Chondrocyte (in vitro differentiated cells): ENCODE measurements at places on chromosomes 6 and 20. TPM values are rescaled to one million over a fixed set of nuclear protein-coding genes. Genes with fewer than 3 reads are reported as not detected.

- DNase-seq: no peak
Measured at GRCh38 chr6:13666194-13667105, 45.2 kb downstream of the RANBP9 start.

Gene NMBR
- not detected in 3 replicates for total RNA-seq

DNA sequence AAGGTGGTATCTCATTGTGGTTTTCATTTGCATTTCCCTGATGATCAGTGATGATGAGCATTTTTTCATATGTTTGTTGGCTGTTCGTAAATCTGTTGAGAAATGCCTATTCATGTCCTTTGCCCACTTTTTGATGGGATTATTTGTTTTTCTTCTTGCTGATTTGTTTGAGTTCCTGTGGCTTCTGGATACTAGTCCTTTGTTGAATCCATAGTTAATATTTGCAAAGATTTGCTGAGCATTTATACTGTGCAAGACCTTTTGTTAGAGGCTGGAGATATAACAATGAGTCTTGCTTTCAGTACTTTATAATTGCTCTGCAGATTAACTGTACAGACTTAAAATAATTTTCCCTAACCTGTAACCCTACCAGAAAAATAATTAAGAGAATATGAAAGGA lies 35.6 kb downstream of the PDE7B start:
- no peak for DNase-seq

Gene ZNF165
- 0.25 to 0.39 TPM (median 0.26 TPM) in 3 replicates for total RNA-seq

DNA sequence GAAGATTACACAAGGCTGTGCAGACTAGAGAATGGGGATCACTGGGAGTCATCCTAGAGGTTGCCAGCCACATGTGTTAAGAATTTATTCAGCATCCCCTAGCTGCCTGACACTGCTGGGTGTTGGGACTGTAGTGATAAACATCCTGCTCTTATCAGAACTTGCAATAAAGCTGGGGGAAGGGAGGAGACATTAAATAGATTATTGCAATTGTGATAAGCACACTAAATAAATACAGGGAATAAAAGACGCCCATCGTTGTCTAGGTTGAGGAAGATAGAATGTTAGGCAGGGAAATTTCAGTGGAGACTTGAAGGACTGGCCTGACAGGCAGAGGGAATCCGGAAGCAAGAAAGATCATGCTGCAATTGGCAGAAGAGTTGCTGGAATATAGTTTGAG lies 33.2 kb upstream of the TRAM2 start:
- no peak for DNase-seq

- no peak for DNase-seq
Measured at GRCh38 chr6:155495011-155495768, 39.6 kb upstream of the NOX3 start.

DNA sequence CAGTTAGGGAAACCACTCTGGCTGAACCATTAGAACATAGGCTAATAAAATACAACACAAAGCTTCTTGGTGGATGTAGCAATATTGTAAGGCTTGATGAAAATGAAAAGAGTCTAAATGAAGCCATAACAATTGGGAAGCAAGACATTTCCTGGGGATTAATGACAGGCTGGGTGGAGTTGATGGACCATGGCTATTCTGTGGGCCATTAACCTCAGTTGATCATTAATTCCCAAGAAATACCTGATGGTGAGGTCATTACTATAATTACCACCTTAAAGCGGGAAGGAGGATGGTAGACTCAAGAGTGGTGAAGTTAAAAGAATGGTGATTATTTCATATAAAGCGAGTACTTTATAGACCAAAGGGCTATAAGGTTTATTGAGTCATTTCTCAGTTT lies 455.8 kb upstream of the MAP3K7 start:
- no peak for DNase-seq

Gene SH3BGRL2
- total RNA-seq: 2.7 to 2.9 TPM (median 2.8 TPM) in 3 replicates

DNA sequence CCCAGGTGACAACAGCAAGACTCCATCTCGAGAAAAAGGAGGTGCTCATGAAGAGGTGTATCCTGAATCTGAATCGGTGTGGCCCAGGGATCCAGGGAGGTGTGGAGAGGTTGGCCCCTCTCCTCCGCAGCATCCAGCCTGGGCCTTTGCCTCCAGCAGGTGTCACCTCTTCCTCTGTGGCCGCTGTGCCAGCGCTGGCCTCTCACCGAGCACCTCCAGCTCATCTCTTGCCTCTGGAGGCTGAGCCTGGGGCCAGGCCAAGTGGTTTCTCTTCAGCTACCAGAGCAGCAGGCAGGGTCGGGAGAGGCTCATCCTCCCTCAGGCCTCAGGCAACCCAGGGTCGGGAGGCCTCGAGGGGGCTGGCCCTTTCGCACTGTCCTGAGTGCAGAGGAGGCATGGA lies 1.2 kb upstream of the COL20A1 start:
- DNase-seq: no peak

- DNase-seq: no peak
Measured at GRCh38 chr6:16064671-16065072, 64.2 kb upstream of the MYLIP start.

DNA sequence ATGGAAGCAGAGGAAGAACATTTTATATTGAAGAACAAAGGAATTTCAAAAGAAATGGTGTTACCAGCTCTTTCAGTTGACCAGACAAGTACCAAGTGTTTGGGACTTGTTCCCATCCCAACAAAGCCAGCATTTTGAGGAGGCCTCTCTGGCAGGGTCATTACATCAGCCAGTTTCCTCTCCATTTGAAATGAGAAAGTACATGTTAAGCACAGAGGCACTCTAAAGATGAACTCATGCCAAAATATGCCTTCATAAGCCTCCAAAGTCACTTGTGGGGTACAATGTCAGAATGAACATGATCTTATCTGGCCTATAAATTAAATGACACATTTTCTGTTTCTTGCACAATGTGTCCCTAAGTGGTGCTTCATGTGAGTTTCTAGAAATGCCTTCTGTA lies 223.9 kb downstream of the PRL start:
- no peak for DNase-seq

DNA sequence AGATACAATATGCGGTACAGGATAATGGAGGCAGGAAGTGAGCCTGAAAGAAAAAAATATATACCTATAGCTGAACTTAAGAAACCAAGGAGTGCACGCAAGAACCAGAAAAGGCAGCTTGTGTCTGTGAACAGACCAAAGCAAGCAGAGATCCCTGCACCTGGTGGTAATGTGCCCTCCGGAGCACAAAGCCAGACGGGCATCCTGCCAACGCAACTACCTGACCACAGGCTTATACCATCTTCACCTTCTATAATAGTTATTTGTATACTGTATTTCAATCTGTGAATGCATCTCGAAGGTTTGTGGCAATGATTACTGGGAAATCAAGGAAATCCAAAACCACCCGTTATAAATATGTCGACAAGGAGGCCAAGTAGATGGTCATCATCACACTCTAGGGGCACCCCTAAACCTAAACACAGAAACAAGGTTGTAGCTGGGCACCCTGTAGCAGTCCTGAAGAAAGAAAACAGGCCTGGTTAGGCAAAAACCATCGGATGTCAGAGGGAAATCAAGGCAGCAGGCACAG lies 801 bp downstream of the FBXL4 start:
- no peak for DNase-seq

GRCh38 chr6:15305909-15306308 lies 60.0 kb downstream of the JARID2 start:
- DNase-seq: no peak

Gene COX4I2
- total RNA-seq: not detected in 3 replicates

DNA sequence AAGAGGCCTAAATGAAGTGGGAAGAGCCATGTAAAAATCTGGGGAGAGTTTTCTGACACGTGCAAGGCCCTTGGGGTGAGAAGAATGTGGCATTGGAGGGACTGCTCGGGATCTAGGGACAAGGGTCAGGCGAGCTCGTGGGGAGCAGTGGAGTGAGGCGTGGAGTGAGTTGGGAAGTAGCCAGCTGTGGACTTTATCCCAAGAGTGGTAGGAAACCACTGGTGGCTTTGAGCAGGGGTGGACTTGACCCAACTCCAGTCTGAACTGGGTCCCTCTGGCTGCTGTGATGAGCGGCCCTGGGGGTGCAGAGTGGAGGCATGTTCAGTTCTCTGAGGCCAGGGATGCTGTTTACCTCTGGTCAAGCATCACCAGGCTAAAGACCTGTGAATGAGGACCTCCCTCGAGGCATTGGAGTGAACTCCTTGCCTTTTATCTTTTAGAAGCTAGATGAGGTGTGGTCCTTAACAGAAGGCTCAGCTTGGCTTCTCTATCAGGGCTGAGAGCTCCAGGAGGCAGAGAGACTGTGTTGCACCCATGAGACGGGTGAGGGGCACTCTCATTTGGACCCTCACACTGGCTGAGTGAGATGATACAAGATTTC lies 20.6 kb downstream of the SLC22A1 start:
- no peak for DNase-seq

GRCh38 chr20:46243707-46244628 lies 64.3 kb downstream of the CDH22 start:
- no peak for DNase-seq

DNA sequence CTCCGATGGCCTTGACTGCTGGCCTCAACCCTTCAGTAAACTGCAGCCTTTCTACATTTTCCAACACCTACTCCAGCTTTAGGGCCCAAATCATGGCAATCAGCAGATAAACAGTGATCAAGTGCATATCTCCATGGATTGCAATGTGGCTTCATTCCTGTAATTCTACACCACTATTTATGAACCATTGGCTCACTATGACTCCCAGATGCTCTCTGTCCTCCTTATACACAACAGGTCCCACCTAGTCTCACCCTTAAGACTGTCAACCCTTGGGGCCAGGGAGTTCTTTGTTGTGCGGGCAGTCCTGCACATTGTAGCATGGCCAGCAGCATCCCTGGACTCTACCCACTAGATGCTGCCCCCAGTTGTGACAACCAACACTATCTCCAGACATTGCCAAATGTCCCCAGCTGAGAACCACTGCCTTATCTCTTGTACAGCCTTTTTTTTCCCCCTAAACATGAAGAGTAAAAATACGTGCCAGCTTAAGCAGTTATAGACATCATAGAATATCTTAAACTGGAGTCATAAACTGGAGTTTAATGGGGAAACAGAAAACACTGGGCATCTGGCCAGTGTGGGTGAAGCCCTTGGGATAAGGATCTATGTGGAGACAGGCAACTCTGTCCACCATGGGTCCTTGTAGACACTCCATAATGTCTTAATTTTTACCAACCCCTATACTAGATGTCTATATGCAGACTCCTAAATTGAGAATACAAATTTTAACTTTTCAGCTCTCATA lies 21.1 kb downstream of the MRPL14 start:
- DNase-seq: no peak

- DNase-seq: no peak
Measured at GRCh38 chr6:46989398-46989797, 52.7 kb downstream of the ADGRF1 start.

Gene PTGIS
- total RNA-seq: 88.7 to 165 TPM (median 91.5 TPM) in 3 replicates

DNA sequence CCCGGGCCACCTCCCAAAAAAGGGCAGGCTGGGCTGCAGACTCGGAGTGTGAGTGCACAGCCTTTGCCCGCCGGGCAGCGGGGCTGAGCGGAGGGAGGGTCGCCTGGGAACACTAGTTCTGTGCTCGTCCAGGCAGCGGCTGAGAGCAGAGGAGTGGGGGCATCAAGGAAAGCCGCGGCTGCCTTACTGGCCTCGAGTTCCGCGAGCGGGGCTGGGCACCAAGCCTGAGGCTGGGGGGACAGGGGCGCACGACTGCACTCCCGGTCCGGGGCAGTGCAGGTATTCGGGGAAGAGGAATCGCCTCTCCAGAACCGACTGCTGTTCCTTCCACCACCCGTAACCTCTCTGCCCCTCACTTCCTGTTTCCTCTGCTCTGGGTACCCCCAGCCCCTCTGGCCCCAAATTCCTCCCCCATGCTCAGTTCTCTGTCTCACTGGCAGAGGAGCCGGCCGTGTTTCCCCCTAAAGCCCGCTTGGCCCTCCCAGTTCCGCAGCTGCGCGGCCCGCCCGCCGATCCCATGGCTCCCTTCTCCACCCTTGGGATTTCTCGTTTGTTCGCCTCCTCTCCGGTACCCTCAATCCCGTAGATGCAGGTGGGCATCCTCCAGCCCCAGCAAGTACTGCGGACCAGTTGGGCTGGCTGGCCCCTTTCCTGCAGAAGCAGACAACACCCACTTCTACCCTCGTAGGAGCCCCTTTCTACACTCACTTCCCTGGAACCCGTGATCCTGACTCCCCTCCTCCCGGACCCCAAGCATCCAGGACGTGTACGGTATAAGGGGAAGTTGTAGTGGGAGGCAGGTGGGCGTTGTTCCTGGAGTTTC lies 5.1 kb downstream of the RING1 start:
- DNase-seq: no peak

DNA sequence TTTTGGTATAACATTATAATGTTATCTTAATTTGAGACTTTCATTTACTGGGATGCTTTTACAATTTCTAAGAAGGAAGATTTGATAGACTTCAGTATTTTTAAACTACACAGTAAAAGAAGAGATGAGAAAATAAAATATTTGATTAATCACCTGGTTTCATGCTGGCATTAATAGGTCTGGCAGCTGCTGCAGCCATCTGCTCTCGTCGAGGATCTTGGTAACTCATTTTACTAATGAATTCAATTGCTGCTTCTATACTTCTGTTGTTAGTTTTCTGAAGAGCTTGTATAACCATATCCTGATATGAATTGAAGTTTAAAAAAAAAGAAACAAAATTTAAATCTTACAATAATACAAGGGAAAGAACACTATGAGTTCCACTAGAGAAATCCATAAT lies 23.0 kb downstream of the LATS1 start:
- DNase-seq: no peak

Gene GPR31
- not detected in 3 replicates for total RNA-seq

Gene TCF21
- not detected in 3 replicates for total RNA-seq
